Erythroblast (primary cell): ENCODE measurements at places on chromosomes 16 and 17.

DNA sequence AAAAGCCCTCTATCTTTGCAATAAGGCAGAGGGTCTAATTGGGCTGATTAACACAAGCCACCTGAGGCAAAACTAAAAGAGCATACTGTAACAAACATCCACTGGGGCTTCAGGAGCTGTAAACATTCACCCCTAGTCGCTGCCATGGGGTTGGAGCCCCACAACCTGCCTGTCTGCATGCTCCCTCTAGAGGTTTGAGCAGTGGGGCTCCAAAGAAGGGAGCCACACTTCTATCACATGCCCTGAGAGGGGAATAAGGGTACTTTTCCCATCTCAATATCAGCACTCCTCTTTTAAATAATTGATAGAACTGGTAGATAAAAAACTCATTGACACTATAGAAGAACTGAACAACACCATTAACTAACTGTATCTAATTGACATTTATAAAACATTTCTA is 130.1 kb upstream of the COX10 start:
- no peak for DNase-seq

GRCh38 chr16:35745191-35745590 is 2285.8 kb downstream of the TP53TG3F start:
- no peak for DNase-seq

DNA sequence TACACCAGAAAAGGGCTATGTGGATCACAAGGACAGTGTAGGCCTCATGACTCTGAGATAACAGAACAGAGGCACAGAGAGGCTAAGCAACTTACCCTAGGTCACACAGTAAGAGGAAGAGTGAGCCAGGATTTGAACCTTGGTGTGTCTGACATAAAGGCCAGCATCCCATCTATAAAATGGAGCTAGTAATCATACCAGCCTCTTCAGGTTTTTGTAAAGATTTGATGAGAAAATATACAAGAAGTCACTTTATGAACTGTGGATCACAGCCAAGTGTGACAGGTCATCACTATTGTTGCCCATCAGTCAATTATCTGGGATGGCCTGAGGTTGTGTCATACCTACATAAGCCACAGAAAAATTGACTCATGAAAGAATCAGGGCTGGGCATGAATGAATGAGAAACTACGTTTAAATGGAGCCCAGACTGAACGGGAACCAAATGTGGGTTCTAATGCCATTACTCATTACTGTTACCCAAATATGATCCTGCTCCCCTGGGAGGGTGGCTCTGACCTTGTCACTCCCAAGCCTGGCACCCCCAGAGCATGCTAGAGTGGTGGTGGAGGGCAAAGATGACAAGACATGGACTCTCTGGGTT is 21.0 kb downstream of the FBXO39 start:
- no peak for DNase-seq

DNA sequence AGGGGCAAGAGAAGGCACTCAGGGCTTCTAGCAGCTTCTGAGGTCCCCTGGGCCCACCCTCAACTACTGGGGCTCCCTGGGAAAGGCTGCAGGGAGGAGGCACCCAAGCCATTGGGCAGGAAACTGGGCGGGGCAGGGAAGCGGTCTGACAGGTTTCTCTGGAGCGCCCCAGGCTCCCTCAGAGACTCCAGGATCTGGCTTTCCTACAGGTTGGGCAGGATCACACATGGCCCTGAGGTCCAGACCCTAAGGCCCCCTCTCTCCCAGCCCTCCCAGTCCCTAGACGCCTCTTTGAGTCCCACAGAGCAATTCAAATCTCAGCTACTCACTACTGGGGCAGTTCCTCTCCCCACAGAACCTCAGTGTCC is 14.3 kb downstream of the JUP start:
- DNase-seq = no peak

GRCh38 chr16:27538528-27538927 is 11.2 kb downstream of the GTF3C1 start:
- DNase-seq = no peak

DNA sequence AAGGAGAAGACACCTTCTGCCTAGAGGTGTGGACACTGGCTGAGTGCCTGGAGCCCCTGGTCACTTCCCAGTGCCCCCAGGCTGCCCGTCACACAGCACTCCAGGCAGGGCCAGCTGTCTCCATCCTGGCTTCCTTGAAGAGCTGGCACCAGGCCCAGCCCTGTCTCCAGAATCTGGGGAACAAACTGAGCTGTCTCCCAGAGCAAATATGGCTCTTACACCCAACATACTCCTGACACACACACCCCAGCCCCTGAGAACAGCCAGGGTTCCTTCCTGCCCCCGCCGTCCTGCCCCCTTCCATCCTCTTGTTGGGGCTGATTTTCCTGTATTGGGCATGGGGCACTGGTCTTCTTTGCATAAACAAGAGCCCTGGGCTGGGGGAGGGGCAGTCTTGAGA is 9.1 kb downstream of the NHERF1 start:
- DNase-seq = no peak

- DNase-seq = no peak
Observed at GRCh38 chr17:68821860-68822696, 133.1 kb downstream of the ABCA8 start.

DNA sequence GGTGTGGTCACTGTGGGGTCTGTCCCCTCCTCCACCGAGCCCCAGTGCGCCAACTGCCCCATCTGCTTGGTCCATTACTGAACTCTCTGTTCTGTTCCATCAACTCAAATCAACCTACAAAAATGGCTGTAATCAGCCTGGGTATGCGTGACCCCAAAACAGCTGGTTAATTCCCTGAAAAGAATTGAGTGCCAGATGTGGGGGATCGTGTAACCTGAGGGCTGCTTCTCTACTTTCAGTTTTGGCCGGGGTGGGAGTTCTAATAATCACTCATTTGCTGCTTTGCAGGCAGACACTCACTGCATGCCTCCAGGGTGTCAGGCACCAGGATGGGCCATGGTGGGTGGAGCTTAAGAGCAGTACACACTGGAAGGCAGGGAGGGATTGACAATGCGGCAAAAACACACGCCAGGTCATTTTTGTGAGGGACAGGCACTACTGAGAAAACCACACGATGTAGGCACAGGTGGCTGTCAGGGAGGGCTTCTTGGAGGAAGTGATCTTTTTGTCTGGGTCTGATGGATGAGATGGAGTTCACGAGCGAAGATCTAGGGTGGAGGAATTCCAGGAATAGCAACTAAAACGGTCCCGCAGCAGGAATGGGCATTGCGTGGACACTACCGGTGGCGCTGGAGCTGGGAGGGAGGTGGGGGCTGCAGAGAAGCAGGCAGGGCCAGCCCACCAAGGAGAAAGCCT is 30.4 kb upstream of the SSTR5 start:
- DNase-seq = no peak

DNA sequence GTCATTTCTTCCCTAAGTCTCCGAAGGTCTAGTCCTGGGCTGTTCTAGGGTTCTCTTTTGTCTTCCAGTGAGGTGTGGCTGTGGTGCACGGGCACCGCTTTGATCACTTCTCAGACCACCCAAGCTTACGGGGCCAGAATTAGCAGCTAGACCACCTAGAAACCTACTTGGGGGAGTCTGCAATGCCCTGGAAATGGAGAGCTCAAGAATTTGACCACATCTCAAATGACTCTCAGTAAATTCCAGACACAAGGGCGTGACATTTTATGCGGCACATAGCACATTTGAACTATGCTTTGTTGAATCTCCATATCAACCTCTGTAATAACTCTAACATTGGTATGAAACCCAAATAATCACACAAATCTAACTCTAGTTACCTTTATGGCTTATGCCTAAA is 24.9 kb downstream of the TRIM16 start:
- DNase-seq = no peak

GRCh38 chr17:8128125-8128784 is 4.3 kb upstream of the HES7 start:
- no peak for DNase-seq

- DNase-seq = no peak
Observed at GRCh38 chr16:27025581-27025980, 41.1 kb upstream of the C16orf82 start.

- DNase-seq = peak; percentile 77
Observed at GRCh38 chr17:1515640-1516387, 598 bp downstream of the INPP5K start.
